Aortic smooth muscle cell (primary cell): ENCODE measurements at places on chromosomes 5 and 9. TPM values are rescaled to one million over a fixed set of nuclear protein-coding genes. Genes with fewer than 3 reads are reported as not detected.

Gene MZB1
- total RNA-seq, result 0.13 TPM in 1 of 2 replicates, not detected in the other

Gene TMEM174
- total RNA-seq, result not detected in 2 replicates

Gene ZCCHC9
- 20.3 and 21.7 TPM in 2 replicates for total RNA-seq

Gene OBP2B
- not detected in 2 replicates for total RNA-seq

Gene CEMIP2
- 60.1 and 76.2 TPM in 2 replicates for total RNA-seq

Gene ALDH1B1
- total RNA-seq, result 6.8 and 9.9 TPM in 2 replicates

Gene CFAP90
- not detected in 2 replicates for total RNA-seq

Gene ENTREP1
- total RNA-seq, result 0.13 and 0.25 TPM in 2 replicates

Gene PLPP7
- 15.0 and 16.9 TPM in 2 replicates for total RNA-seq

Gene BTNL3
- not detected in 2 replicates for total RNA-seq

Gene IL4
- not detected in 2 replicates for total RNA-seq

Gene PALM2AKAP2
- 18.2 and 20.3 TPM in 2 replicates for total RNA-seq

Gene SYNPO
- total RNA-seq, result 12.4 and 17.6 TPM in 2 replicates

Gene NEURL1B
- 3.4 and 6.2 TPM in 2 replicates for total RNA-seq

Gene PDCD1LG2
- total RNA-seq, result 13.0 and 17.8 TPM in 2 replicates

Gene PDE8B
- 0.06 and 0.13 TPM in 2 replicates for total RNA-seq

Gene ADAMTS13
- 1.8 and 2.0 TPM in 2 replicates for total RNA-seq

Gene MTMR12
- total RNA-seq, result 13.6 and 17.0 TPM in 2 replicates

Gene PRR16
- 3.2 and 3.7 TPM in 2 replicates for total RNA-seq

Gene PCDHGA2
- 1.7 and 2.5 TPM in 2 replicates for total RNA-seq

Gene GLDC
- 3.3 and 5.5 TPM in 2 replicates for total RNA-seq

Gene NPR3
- total RNA-seq, result 24.3 and 39.2 TPM in 2 replicates

Gene GABRA1
- total RNA-seq, result under 0.01 TPM in 2 replicates

Gene KIF4B
- under 0.01 TPM in 1 of 2 replicates, not detected in the other for total RNA-seq

Gene ADAMTS16
- under 0.01 TPM in 1 of 2 replicates, not detected in the other for total RNA-seq

Gene CTNND2
- total RNA-seq, result under 0.01 TPM in 1 of 2 replicates, not detected in the other

Gene PCDHB11
- 0.44 and 0.53 TPM in 2 replicates for total RNA-seq

Gene DNAJC21
- total RNA-seq, result 41.5 and 44.7 TPM in 2 replicates

Gene ECSCR
- total RNA-seq, result 6.8 and 13.7 TPM in 2 replicates

Gene SPINK1
- not detected in 2 replicates for total RNA-seq

Gene NTMT1
- 41.0 and 62.9 TPM in 2 replicates for total RNA-seq

Gene TNPO1
- 311 and 359 TPM in 2 replicates for total RNA-seq

Gene FAM78A
- 0.40 and 0.44 TPM in 2 replicates for total RNA-seq

Gene PCDHA11
- total RNA-seq, result 0.06 and 0.13 TPM in 2 replicates

Gene IL9
- not detected in 2 replicates for total RNA-seq

Gene MARCOL
- not detected in 2 replicates for total RNA-seq

Gene KCNV2
- not detected in 2 replicates for total RNA-seq

Gene GCNT4
- total RNA-seq, result 2.5 and 3.5 TPM in 2 replicates

Gene STPG3
- not detected in 2 replicates for total RNA-seq

Gene NTNG2
- 1.6 and 4.2 TPM in 2 replicates for total RNA-seq

Gene DMRTA1
- total RNA-seq, result under 0.01 and 0.06 TPM in 2 replicates

Gene ARL14EPL
- total RNA-seq, result not detected in 2 replicates

Gene ENTPD2
- total RNA-seq, result not detected in 2 replicates

Gene DHFR
- 18.5 and 25.5 TPM in 2 replicates for total RNA-seq

Gene CACNA1B
- not detected in 2 replicates for total RNA-seq
